ENCODE measurements at places on chromosomes 12 and 14.
A peak's percentile ranks its signal among the peaks of the same experiment; 100 is the strongest.

GRCh38 chr14:50978888-50979287 lies 34.6 kb upstream of the PYGL start:
- DNase-seq, result no peak

- DNase-seq, result peak; percentile 24
Measured at GRCh38 chr14:35879654-35880249, 53.6 kb downstream of the BRMS1L start.

DNA sequence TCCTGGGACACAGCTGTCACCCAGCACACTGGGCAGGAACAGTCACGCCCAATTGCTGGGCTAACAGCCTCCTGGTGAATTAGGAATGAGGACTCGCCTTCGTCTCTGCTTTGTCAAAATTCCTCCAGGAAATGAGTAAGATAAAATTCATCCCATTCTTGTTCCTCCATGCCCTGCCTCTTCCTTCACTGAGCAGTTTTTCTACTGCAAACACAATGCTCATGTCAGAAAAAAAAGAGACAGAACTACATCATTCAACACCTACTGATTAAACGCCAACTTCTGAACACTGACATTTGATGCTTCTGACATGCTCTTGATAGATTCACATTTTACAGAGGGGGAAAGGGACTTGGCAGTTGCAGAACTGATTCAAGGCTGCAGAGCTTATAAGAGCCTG lies 37.5 kb upstream of the DTX1 start:
- DNase-seq, result no peak

DNA sequence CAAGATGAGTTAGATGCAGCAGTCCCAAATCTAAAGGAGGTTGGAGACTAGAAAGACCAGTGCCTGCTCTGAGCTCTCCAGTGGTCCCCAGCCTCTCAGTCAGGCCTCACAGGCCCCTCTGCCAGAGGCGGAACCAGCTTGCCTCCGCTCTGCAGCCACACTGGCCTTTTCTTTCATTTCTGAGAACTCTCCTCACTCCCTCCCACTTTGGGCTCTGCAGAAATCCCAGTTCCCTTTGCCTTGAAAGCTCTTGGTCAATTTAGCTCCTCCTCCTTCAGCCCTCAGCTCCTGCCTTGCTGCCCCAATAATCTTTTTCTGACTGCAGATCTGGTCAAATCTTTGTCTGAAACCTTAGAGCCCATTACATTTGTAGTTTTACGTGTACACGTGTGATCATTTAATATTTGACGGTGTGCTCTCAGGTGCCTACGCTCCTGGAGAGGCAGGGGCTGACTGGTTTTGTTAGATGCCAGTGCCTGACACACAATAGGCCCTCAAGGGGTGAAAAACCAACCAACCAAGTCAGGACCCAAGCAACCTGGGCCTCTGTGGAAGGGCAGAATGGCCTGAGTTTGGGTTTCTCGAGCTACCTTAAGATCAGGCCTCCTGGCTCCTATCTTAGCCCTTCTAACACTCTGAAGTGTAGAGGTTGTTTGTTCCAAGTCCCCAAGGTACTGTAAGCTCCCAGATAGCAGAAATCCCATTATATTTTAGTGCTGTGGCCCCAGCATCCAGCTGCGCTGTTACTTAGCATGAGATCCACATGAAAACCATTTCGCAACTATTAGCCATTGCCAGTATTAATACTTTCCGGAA lies 1.1 kb upstream of the NUDT4 start:
- no peak for DNase-seq

DNA sequence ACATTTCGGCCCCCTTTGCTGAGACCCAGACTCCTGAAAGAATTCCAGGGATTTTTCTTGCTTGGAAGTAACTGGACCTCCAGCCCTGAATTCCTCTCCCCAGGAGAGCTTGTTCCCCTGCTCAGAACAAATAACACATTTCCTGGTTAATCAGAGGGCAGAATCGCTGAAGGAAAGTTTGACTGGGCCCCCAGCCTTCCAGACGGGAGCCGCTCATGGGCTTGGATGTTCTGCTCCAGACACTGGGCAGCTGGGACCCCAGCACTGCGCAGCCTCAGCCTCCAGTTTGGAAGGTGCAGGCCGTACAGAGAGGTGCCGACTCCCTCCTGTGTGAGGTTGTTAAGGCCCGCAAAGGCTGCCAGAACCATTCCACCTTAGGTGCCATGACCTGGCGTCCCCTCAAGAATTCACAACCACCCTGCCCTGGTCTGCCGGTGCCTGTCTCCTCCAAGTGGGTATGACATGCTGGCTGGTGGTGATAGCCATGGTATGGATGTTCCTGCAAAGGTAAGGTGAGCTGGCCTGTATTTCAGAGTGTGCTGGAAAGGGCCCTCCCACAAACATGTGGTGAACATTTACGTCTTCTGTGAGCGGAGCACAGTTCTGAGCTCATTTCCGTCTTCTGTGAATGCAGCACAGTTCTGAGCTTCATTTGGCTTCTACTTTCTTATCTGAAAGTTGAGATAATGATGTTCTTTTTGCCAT lies 5.1 kb upstream of the LTBP2 start:
- no peak for DNase-seq

- no peak for DNase-seq
Measured at GRCh38 chr14:74582910-74583581, 29.0 kb downstream of the LTBP2 start.

DNA sequence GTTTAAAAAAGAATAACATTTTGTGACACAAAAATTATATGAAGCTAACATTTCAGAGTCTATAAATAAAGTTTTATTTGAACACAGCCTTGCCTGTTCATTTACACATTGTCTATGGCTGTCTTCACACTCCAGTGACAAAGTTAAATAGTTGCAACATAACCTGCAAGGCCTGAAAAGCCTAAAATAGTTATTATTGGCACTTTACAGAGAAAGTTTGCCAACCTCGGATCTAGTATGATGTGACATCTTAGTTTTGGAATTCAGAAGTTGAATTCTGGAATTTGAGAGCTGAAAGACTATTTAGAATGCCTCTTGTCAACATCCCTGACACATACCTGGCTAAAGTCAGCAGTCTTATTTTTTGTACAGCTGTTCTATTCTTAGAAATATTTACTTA lies 68.3 kb downstream of the DYRK2 start:
- DNase-seq, result no peak

DNA sequence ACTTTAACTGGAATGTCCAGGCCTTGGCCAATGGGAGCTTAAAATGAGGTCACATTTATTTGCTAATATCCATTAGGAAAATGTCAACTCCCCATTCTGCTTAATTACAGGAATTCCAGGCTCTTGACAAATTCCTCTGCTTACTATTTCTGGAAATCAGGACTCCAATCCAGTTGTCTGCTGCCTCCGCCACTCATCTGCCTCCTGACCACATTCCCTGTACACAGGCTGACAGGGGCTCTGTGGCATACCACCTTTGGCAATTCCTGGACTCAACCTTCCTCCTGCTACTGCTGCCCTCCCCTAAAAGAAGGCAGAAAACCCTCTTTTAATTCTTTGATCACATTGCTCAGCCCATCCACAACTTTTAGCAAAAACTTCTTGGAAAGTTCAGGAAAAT lies 37.9 kb downstream of the KICS2 start:
- no peak for DNase-seq

DNA sequence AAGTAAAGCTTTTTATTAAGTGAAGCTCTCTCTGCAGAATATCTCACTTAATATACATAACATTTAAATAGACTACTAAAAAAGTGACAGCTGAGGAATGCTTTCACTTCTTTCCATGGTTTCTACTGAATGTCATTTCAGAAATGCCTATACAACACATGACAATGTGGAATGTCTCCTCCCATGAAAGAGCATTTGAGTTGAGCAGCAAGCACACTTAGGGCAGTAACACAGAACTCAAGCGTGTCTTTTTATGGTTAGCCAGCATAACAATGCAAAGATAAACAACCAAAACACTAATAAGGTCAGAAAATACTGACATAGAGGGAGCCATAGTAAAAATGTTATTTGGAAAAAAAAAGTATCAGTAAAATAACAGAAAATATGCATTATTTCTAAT lies 9.4 kb downstream of the PPP1R12A start:
- no peak for DNase-seq

- DNase-seq, result no peak
Measured at GRCh38 chr12:47705229-47705565, 633 bp downstream of the RPAP3 start.

DNA sequence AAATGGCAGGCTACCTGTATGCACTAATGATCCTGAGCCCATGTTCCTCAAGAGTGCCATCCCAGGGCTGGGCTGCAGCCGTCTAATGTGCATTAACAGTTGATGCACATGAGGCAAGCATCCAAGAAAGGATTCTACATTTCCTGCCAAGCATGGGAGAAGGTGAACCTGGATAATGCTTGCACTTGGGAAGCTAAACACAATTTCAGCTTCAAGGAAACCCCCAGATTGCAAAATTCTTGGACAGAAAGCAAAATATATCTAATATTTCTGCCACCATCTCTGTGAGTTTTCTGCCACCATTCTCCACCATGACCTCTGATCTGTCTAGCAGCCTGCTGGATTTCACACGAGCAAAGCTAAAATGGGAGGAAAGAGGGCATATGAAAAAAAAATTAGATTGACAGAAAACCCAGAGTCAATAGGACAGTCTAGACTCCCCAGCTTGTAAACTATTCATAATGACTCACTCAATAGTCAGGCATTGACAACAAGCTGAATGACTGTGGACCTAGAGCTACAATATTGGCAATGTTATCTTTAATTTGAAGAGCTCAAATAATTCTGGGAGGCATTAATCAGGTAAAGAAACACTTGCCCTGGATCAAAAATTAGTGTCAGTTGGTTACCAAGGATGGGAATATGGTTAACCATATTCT lies 91.9 kb upstream of the BCL2L14 start:
- DNase-seq, result no peak

DNA sequence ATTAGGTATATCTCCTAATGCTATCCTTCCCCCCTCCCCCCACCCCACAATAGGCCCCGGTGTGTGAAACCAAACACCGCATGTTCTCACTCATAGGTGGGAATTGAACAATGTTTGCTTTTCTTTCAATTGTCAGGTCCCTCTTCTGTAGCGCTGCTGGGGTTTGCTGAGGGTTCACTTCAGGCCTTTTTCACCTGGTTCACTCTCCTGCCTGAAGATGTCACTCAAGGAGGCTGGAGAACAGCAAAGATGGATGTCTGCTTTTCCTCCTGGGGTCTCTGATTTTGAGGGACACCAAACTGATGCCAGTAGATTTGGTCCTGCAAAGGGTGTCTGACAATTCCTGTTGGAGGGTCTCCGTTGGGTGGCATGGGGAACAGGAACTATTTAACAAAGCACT lies 35.8 kb downstream of the KLRK1 start:
- no peak for DNase-seq

GRCh38 chr12:122029620-122030423 lies 8.1 kb downstream of the BCL7A start:
- no peak for DNase-seq

DNA sequence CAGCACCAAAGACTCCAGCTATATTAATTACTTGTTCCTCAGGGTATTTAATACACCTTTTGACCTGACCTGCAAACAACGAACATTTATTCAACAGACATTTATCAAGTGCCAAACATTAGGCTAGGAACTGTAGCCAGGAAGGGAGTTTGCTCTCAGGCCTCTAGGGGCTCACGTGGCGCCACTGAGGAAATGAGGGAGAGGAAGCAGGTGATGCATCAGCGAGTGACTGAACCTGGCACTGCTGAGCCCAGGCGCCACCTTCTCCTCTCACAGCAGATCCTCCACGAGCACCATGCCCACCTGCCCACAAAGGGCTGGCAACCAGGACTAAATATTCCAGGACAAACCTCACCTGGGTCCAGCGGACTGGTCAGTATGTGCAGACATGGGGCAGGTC lies 50.2 kb downstream of the SETD3 start:
- DNase-seq, result peak; percentile 75

DNA sequence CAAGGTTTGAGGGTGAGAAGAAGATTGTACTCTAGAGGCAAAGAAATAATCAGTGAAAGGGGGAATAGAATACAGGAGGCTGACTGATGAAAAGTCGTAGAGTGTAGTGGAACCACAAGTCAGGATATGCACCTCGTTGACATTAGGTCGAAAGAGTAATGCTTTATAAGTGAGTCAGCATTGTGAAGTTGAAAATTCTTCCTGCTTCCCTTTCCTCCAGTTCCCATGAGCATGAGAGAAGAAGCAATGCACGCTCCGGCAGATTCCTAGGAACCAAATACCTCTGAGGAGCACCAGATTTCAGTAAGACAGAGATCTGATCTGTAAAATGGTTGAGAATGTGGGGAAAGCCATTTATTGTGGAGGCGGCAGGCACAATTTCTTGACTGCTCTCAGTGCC lies 16.5 kb downstream of the CCER1 start:
- DNase-seq, result no peak

GRCh38 chr12:14999021-14999694 lies 26.3 kb downstream of the PDE6H start:
- DNase-seq, result no peak

DNA sequence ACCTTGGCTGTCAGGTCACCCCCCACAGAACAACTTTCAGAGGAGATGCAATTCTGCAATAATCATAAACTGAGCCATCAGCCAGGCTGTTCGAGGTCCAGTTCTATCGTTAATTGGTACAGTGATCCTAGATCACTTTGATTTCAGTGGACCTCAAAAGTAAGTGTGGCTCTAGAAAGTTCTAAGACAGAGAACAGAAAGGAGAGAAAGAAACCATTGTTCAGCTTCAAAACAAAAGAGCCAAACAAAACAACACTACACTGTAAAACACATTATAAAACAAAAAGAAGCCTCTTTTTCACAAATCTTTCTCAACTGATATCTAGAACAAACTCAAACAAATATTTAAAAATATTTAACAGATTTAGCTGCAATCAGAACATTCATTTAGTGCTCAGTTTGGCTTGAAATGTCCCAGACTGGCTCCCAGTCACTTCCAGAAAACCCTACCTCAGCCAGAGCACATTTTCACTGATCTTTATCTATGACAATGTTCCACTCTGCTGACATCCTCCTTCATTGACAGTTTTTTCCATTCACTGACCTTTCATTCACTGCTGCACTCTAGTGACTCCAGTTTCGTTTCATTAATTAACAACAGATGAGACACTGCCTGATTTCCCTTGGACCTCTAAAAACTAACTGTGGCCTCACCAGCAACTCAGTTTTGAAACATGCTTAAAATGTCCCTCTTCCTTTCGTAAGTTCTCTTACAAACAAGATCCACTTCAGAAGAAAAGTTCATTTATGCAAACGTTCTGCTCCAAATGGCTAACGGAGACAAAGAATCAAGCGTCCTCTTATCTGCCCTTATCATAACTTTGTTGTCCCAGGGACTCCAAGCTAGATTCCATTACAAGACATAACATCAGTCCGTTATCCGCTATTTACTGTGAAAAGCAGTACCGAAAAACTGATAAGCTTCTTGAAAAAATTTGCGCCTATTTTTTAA lies 56.8 kb downstream of the DUSP16 start:
- peak; percentile 9 for DNase-seq
